PC-3 (cell line): ENCODE measurements at places on chromosomes 4 and X. TPM values are rescaled to one million over a fixed set of nuclear protein-coding genes. Genes with fewer than 3 reads are reported as not detected.
A peak's percentile ranks its signal among the peaks of the same experiment; 100 is the strongest.

Gene SYTL4
- total RNA-seq = 2.7 and 3.2 TPM in 2 replicates

DNA sequence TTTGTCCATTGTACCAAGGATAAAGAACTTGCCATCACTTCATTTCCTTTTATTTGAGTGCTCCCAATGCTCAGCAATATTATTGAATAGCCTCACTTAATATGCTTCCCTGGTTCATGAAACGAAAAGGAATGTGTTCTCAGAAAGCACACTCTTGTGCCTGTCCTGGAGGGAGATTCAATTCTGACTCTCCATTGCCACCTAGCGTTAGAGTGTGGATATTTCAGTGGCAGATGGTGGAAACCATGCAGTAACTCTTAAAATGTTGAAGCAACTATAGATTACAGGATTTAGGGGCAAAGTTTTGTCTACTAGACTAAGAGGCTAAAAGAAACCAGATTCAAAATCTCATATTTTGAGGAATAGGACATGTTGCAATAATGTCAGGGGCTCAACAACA, 36.0 kb downstream of the GAB3 start:
- no peaks in the 10 kb centered on the region for H3K36me3 ChIP-seq
- peaks cover 43% of the 10 kb centered on the region for H3K4me1 ChIP-seq
- peak; percentile 76 for DNase-seq
- H3K4me3 ChIP-seq = no peak overlapping the region
- H3K27ac ChIP-seq = no peak overlapping the region

Gene ABLIM2
- 3.2 and 3.6 TPM in 2 replicates for total RNA-seq

GRCh38 chr4:139018501-139018900, 2.9 kb downstream of the NOCT start:
- peak overlapping the region; percentile 64 for H3K4me3 ChIP-seq
- peaks cover 10% of the 10 kb centered on the region; the same call in 1 of the 2 replicates for H3K36me3 ChIP-seq
- no peak overlapping the region for H3K27ac ChIP-seq
- DNase-seq = no peak
- no peaks in the 10 kb centered on the region for H3K27me3 ChIP-seq

- no peak for DNase-seq
- H3K36me3 ChIP-seq = no peaks in the 10 kb centered on the region
- peaks cover 9% of the 10 kb centered on the region; the same call in 1 of the 2 replicates for H3K27me3 ChIP-seq
- no peak overlapping the region for H3K4me3 ChIP-seq
Measured at GRCh38 chrX:153520287-153520917, 3.0 kb downstream of the ATP2B3 start.

Gene MID1IP1
- total RNA-seq = 122 and 123 TPM in 2 replicates

DNA sequence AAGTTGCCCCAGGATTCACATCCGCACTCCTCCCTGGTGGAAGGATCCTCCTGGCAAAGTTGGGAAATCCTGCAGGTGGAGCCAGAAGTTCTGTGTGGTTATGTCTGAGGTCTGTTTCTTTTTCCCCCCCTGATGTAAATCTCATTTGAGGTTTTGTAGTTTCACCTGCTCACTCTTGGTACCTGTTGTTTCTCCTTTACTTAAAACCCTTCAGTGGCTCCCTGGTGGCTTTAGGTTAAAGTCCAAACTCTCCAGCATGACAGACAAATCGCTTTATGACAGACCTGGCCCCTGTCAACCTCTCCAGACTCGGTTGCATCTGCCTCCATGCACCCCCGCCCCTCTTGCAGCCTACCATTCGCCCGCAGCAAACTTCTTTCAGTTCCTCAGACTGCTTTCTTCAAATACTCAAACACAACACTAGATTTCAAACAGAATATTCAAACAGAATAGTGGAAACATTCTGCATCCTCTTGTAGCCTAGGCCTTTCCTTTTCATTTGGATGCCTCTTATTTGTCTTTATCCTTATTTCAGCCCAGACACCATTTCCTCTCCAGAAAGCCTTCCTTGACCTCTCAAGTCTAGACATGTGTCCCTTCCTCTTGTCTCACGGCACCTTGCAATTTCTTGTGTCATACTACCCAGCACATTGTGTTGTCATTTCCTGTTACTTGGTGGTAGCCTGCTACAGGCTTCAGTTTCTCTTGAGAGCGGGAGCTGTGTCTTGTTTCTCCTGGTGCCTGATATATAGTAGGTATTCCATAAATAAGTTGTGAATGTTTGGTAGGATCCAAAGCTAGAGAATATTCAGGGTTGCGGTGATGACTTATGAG, 24.8 kb downstream of the IL13RA1 start:
- H3K27me3 ChIP-seq = no peaks in the 10 kb centered on the region
- H3K4me3 ChIP-seq = no peak overlapping the region
- H3K27ac ChIP-seq = no peak overlapping the region
- no peaks in the 10 kb centered on the region; the same call in 1 of the 2 replicates for H3K36me3 ChIP-seq
- DNase-seq = no peak

DNA sequence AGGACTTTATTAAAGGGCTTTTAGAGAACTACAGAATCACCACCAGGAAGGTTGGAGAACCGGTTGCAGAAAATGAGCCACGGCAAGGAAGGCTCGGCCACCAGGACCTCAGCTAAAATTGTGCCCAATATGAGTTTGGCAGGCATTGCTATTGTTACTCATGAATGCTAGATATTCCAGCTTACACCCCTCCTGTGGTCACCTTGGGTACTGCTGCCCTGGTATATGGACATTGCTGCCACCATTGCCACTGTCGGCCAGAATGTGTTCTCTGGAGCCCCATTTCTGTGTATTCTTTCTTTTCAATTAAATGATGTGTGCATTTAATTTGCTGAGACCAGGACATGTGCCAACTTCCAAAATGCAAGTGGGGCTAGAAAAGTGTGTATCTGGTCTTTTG, 626.7 kb upstream of the BOD1L1 start:
- H3K4me1 ChIP-seq = no peaks in the 10 kb centered on the region
- H3K27ac ChIP-seq = no peak overlapping the region
- H3K27me3 ChIP-seq = no peaks in the 10 kb centered on the region
- DNase-seq = peak; percentile 69
- H3K4me3 ChIP-seq = no peak overlapping the region
